ENCODE measurements at places on chromosomes 5 and 9.

- no peak for DNase-seq
These were observed 78.3 kb upstream of the TNFSF8 start for GRCh38 chr9:115008536-115009270.

GRCh38 chr9:93319301-93319991, 132.0 kb upstream of the FAM120A start:
- DNase-seq: no peak

GRCh38 chr5:87541033-87541432, 128.3 kb upstream of the CCNH start:
- peak; percentile 99 for DNase-seq

DNA sequence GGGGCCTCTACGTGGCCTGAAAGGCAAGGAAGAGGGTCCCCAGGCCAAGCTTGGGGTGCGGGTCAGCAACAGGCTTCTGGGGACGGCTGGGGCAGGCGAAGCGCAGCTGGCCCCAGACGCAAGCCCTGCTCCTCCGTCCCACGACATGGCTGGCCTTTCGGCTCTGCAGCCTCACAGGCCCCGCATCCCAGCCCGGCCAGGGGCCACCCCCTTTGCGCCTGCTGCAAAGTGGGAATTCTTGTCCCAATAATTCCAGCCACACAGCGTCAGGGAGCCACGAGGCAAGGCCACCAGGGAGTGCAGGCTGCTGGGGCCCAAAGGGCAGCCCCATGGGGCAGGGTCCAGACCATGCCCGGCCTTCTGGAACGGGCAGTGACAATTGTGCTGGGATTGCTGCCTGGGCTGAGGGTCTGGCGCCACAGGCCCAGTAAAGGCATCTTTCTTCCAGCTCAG, 1.1 kb upstream of the ENTPD2 start:
- DNase-seq: no peak

- DNase-seq: no peak
These were observed 75.4 kb downstream of the UHRF2 start for GRCh38 chr9:6488395-6488794.

GRCh38 chr9:92538541-92538940, 2.8 kb upstream of the ECM2 start:
- no peak for DNase-seq

DNA sequence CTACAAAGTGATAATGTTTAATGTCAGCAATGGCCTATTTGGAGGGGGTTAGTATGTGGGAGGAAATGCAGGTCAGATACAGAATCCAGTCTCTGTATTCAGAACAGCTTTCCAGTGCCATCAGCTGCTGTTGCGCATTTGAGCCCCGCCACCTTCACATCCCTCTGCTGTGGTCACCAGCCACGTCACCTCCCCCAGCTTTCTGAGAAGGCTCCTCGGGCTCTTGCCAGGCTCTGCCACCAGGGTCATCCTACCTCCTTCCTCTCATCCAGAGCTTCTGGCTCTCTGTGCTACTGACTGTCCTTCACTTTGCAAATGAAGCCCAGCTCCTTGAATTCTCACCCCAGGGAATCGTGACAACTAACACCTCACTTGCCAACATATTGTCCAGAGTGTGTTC, 138.8 kb downstream of the PIK3R1 start:
- DNase-seq: no peak

GRCh38 chr5:113527746-113528145, 14.3 kb downstream of the YTHDC2 start:
- DNase-seq: no peak

- DNase-seq: no peak
These were observed 29.6 kb downstream of the PTTG1 start for GRCh38 chr5:160451281-160451680.

DNA sequence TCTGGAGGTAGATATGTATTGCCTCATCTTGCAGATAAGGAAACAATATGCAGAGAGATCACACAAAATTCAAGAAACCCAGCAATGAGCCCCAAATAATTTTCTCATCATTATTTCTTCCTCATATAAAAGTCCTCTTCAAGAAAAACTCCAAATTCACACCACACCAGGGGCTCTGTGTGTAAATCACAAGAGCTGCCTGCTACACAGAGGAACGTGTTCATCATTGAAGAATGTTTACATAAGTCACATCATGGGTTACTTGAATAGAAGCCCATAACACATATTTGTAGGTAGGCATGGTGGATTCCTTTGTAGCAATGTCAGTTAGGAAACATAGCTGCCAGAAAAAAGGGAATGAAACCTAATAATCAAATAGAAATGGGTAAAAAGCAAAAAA, 308.1 kb upstream of the TLE4 start:
- no peak for DNase-seq

DNA sequence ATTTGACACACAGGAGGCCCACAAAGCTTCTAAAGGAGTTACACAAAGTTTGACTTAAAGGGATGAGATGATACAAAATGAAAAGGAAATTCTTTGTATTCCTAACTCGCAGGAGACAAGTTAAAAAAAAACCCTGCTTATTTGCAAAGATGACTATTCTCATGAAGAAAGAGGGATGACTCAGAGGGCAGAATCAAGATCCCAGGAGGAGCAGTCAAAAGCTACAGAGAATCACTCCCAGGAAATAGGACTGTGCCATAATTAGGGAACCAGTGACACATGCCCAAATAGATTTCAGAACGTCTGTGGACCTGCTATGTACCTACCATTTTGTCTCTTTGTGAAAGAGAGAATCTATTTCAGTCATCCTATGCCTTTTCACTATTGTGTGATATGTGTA, 103.5 kb upstream of the ARRDC3 start:
- no peak for DNase-seq

DNA sequence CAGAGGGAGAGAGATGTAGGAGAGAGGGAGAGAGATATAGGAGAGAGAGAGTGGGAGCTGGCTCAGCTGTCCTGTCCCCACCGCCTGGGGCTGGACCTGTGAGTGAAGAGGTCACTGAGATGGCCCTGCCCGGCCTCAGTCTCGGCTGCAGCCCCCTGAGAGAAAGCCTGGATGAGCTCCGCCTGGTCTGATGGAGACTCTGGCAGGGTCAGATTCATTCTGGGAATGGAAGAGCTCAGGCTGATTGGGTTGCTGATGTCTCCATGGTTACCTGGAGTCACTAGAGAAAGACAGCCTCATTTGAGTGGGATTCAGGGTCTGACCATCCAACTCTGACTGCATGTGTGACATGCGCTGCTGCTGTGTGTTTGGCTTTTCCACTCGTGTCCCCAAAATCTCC, 27.1 kb upstream of the SEMA4D start:
- no peak for DNase-seq

- no peak for DNase-seq
These were observed 3.6 kb downstream of the SPAAR start for GRCh38 chr9:35912791-35913400.

DNA sequence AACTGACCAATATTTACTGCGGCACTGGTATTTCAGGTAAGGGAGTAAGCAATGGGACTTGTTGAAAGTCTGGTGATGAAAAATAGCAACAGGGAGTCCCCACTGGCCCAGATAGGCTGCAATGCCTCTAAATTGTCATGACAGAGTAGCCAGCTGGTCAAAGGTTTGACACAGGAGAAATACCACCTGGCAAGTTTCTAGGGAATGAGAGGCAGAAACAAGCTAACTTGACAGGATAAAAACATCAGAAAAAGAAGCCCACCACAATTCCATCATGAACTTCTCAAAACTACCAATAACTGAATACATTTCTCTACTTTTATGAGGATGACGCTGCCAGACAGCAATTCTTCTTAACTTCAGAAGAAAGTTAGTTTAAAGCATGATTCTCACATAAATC, 99.8 kb downstream of the STRBP start:
- no peak for DNase-seq

GRCh38 chr5:143569213-143569701, 165.8 kb upstream of the NR3C1 start:
- DNase-seq: no peak

DNA sequence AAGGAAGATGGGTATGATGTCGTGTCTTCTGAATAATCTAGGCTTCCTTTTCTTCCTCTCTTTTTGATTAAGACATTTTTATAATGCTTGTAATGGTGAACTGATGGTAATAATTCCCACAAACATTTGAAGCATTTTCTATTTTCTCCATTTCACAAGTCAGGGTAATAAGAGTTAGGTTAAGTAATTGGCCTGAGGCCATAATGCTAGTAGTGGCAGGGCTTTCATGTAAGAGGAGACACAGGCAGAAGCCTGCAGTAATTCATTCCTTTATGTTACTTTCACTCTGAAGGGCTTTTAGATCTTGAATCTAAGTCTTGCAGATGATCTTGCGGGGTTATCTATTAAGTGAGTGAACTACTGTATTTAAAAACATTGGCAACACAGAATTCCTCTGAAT, 374.9 kb downstream of the MAT2B start:
- no peak for DNase-seq

- DNase-seq: no peak
These were observed 49.0 kb upstream of the FOXE1 start for GRCh38 chr9:97804059-97804365.

DNA sequence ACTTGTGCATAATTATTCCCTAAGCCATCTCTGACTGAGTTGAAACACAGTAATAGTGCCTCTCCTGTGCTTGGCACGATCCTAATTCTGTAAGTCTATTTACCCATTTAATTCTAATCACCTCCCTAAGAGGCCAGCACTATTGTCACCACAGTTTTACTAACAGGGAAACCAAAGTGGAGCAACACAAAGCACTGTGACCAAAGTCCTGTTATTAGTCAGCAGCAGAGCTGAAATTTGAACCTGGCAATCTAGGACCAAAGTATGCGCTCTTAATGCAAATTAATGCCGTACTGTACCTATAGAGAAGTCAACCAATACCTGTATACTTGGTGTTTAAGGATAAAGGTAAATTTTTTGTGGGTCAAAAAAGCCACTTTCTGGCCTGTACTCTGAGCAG, 77.1 kb upstream of the CNTLN start:
- DNase-seq: no peak

GRCh38 chr5:141155540-141156374, 5.9 kb downstream of the PCDHB6 start:
- no peak for DNase-seq
